NCI-H524 treated with DMSO at 0.1 percent for 48 hours (cell line): ENCODE measurements at places on chromosomes 5 and 9.

- DNase-seq = no peak
These were observed 94.2 kb downstream of the TMEM174 start for GRCh38 chr5:73266925-73267765.

DNA sequence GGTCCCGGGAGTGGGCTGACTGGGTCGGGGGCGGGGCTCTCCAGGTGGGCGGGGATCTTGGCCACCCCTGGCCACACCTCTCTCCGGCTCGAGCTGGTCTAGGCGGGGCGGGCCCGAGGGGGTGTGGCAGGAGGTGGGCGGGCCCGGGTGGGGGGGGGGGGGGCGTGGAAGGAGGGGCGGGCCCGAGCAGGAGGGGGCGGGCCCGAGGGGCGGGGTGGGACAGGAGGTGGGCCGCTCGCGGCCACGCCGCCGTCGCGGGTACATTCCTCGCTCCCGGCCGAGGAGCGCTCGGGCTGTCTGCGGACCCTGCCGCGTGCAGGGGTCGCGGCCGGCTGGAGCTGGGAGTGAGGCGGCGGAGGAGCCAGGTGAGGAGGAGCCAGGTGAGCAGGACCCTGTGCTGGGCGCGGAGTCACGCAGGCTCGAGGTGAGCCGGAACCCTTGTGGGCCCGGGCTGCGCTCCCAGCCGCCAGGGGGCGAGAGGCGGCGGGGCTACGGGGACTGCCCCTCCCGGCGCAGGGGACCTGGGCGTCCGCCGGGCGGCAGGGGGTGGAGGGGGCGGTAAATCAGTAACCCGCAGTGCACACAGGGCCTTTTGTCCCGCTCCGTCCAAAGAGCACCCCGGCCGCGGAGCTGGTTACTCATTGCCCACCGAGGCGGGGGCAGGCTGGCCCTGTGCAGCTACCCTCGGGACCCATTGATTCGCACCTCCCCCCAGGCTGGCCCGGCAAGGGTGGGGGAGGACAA, at the start of gene FGFR4:
Gene FGFR4, plus strand, starts transcription at position 262 of the 744 bp plus-strand sequence. CDS start 2,688 bp downstream, outside the sequence.
- DNase-seq = no peak

GRCh38 chr9:111008158-111009075, 29.9 kb downstream of the LPAR1 start:
- DNase-seq = no peak

GRCh38 chr5:168656633-168657032, 77.5 kb upstream of the PANK3 start:
- DNase-seq = peak; percentile 31

DNA sequence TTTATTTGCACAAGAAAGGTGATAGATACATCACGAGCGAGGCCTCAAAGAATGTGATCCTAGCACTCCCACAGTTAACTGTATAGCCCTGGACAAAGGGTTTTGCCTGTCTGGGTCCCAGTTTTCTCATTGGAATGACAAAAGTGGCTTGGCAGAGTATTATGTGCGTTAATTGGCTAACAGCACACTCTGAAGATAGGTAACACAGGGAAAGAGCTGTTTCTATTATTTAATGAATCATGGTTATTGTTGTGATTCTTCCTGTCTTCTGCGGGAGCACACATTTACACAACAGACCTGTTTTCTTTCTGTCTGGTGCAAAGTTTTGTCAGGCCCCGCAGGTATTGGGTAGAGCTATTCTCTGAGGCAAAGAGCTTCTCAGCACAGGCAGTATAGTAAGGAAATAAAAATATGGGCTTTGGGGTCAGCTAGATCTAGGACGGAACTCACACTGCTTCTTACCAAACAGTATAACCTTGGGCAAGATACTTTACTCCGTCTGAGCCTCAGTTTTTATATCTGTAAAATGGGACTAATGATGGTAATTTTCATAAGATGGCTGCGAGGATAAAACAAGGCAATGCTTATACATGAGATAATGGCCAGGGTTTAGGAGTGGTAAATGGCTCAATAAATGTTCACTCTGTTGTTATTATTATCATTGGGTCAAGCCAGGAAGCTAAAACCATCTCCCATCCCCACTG, 78.9 kb downstream of the PLAC8L1 start:
- no peak for DNase-seq

DNA sequence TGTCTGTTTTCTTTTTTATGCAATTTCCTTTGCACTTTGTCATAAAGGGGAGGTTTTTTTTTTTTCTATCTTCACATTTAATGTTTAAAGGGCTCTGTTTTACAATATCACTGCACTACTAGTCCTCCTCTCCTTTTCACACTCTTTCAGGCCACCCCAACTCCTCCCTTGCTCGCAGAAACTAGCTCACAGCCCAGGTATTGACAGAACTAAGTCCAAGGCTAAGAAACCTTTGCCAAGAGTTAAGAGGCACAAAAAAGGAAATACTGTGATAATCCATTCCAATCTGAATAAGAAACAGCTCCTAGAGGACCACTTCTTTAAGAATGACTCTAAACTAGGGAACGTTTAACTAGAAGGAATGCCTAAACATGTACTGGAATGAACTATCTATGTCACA, 1.1 kb upstream of the FGF10 start:
- no peak for DNase-seq

DNA sequence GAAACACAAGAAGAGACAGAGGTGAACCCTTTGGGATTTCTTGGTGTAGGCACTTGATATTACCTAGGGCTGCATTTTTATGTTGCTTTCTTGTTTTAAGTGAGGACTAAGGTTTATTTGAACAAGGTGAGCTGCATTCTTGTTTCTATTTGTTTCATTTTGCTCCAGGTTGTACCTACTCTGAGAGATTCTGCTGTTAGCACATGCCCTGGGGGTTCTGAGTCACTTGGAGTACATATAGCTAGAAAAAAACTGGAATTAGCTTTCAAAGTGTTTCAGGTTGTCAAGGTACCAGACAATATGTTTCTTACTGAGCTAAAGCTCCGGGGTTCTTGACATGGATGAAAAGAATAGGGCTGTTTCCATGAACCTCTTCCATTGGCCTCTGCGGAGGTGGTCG, 299.4 kb downstream of the ICE1 start:
- no peak for DNase-seq

- no peak for DNase-seq
These were observed 748 bp downstream of the LCN9 start for GRCh38 chr9:135663857-135664256.

DNA sequence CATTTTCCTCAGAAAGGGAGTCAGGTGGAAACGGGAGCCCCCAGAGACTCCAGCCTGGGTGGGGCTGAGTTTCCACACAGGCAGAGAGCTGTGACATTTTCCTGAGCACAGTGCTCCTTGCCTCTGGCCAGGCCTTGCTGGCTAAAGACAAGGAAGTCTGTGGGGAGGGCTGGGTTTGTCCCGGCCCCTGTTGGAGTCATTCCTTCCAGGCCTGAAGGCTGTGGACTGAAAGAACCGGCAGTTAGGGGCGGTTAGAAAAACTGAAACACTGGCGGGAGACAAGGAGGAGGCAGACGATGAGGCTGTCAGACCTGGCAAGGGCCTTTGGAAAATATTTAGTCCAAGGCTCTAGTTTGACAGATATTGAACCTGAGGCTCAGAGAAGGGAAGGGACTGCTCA, 29.9 kb downstream of the COL15A1 start:
- DNase-seq = no peak

- DNase-seq = no peak
These were observed 39.1 kb downstream of the SH3RF2 start for GRCh38 chr5:145975361-145976066.
